ENCODE measurements at places on chromosomes 6 and 20.
A peak's percentile ranks its signal among the peaks of the same experiment; 100 is the strongest.

GRCh38 chr6:139262519-139263300 is 29.1 kb downstream of the TXLNB start:
- no peak for DNase-seq

DNA sequence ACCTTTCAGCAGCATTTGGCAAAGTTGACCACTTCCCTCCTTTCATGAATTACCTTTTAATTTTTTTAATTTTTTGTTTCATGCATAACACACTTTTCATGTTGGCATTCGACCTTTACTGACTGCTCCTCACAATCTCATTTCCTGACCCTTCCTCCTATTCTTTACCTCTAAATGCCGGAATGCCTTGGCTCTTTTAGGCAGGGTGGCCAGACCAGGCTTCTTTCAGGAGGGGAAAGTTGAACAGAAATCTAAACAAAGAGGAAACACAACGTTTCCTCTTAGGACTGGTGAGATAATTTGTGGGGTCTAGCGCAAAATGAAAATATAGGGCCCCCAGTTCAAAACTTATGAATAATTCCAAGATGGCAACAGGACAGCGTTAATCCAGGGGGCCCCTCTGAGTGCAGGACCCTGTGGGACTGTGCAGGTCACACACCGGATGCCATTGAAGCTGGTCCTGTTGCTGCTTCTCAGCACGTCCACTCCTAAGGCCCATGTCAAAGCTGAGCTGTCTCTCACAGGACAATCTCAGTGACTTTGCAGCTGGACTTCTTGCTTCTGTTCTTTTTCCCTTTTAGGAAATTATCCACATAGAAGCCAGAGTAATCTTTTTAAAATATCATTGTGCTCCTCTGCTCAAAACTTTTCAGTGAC is 313.8 kb downstream of the HDGFL1 start:
- DNase-seq: no peak

DNA sequence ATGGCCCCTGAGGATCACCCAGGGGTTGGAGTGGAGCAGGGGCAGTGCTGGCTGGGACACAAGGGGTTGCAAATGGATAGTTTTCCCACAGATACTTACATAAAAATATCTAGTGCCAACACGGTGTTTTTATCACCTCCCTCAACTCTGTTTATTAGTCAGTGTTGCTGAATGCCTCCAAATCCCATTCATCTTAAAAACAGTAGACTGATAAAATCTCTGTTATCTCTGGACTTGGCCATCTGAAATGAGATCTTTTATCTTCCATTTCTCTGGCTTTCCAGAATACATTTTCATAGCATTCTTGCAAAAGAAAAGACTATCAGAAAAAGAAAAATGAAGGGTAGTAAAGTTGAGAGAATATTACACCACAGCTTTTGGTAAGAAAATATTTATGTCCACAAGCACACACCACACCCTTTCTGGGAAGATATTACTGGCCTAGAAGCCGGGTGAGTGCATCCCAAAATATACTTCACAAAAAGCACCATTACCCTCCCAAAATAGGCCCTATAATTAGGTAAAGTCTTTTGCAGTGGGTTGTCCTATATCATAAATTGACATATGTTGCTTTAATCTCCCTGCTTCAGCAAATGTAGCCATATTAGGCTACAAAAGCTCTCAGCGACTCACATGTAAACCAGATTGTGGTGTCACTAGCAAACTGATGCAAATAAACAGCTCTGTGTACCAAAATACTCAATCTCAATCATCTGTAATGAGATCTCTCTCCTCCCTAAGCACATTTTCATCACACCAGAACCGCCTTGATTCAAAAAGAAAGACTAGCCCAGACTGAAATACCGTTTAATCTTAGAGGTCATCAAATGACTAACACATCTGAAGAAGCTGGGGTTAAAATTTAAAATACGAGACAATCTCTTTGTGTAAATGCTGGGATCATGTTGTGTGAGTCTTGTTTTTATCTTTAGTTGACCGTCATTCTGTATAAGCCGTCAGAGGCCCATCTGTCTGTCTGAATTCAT is 96.7 kb downstream of the FYN start:
- DNase-seq: no peak

DNA sequence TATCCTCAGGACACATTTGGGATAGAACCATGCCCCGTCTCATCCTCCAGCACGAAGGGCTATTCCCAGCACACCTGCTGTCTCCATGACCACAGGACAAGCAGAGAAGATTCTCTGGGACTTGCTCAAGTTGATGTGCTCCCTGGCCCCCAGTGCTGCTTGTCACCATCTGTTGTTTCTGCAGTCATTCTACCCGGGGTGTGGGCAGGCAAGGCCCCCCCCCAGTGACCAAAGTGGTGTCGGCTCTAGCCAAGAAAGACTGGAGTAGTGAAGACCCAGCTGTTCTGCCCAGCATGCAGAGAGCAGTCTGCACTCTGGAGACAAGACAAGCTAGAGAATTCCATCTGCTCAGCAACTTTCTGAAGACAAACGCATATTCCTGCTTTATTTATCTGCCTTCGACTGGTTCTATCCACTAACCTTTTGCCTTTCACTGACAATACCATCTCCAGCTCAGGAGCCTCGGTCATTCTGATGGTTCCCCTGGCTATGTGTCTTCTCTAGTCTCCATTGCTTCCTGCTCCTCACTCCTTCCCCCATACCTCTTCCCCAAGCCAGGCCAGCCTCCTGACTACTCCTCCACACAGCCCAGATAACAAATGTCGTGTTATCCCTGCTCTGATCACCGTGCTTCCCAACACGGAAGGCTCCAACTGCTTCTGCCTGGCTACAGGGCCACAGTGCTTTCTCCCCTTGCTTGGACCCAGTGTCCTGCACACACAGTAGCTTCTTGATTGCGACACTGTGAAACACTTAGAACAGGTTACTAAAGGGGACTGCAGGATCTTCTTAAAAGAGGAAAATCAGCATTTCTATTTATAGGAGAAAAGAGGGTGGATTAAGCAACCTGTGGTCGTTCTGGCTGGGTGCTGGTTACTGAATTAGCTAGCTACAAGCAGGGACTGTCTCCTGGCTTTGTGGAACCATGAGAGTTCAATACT is 86.7 kb upstream of the EMILIN3 start:
- no peak for DNase-seq

DNA sequence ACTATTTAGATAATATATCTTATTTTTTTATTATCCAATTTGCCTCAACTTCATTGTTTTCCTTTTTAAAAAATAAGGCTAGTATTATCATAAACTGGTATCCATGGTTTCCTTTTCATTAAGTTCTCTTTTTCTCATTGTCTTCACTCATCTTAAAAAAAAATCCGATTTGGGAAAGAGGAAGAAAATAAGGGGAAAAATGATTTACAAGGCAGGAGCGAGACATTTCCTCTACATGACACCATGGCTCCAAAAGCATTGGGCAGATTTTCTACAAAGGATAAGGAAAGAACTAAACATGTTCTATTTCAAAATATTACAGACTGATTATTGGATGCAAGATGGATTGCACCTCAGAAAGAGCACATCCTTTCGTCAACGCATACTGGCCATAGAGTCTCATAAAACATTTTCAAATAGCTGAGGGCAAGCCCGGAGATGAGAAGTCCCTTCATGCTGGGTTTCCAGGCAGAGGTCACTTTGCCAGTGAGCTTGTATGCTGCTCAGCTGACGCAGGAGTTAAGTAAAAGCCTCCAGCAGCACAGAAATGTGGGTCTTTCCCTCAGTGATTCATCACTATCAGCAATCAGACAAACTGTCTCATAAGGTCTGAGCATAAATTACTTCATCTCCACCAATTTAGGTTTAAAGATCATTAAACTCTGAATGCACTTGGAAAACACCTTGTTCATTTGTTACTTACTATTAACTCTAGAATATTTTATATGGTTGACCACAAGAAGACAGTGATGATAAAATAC is 129.0 kb upstream of the TNFAIP3 start:
- no peak for DNase-seq

DNA sequence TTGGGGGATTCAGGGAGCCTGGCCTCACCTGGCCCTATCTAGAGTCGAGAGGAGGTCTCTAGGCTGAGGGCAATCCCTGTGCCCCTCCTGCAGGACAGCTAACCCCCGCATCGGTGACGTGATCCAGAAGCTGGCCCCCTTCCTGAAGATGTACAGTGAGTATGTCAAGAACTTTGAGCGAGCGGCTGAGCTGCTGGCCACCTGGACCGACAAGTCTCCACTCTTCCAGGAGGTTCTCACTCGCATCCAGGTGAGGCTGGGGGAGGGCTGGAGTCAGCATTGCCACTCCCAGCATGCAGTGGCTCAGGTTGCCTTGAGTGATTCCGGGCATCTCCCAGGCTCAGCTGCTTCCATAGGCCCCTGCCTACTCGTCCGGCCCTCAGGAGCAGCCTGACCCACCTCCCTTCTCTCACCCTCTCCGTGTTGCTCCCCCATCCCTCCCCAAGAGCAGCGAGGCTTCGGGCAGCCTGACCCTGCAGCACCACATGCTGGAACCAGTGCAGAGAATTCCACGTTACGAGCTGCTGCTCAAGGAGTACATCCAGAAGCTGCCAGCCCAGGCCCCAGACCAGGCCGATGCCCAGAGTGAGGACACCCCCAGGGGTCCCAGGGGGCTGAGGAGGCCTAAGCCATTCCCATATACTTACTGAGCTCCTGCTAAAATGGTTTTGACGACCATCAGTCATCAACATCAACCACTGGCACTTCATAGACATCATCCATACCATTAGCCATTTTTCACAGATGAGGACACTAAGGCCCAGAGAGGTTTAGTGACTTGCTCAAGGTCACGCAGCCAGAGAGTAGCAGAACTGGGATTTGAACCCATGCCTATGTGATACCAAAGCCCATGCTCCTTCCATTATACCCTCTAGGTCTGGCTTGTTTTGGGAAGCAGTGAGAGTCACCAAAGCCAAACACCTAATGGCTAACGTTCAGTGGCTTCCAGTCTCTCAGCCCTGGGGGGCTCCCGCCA is 8.3 kb downstream of the FGD2 start:
- DNase-seq: no peak

- no peak for DNase-seq
These were observed 324.2 kb upstream of the MAN1A1 start for GRCh38 chr6:119673741-119674140.

DNA sequence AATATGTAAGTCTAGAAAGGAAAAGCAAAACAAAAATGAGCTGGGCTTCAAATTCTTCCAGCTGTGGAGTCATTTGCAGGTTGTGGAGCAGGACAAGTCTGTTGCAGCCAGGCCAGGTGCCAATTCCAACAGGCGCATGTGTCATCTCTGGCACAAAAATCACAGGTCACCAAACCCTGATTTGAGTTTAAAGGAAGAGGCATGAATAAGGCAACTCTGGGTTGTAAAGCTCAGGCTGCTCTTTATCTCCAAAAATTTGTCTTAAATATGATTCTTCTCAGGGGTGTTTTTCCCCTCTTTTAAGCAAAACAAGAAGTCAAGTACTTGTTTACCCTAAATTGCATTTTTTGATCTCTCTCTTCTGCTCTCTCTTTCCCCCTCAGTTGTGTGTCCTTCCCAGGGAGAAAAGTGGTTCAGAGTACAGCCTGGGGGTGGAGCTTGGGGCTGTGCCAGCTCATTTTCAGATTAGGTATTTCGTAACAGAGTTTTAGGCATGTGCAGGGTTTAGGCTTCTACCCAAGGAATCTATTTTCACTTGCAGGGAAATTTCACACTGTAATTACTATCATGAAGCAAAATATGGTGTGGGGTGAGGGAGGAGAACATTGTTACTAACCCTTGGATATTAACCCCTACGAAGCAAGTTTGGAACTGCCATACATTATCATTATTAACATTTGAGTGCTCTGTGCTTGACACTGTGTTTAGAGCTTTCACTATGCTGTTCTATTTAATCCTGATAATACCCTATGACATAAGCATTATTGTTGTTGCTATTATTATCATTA is 8.3 kb upstream of the NCOA3 start:
- DNase-seq: peak; percentile 91

- DNase-seq: no peak
These were observed 98.7 kb downstream of the ADGRG6 start for GRCh38 chr6:142400495-142400894.

DNA sequence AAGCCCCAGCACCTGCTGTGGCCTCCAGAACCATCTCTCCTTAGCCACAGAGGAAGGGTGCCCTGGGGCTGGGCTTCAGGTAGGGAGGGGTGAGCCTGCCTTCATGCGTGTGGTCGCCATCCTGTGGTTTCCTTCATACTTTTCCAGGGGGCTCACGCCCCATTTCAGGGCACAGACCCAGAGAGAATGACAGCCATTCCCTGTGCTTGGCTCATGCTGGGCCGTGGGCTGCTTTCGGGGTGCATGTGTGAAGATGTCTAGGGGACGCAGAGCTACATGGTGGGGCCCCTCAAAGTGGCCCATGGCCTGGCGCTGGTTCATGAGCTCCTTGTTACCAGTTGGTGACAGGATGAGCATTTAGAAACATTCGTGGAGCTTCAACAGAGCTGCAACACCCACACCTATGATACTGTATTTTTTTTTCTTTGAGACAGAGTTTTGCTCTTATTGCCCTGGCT is 190.3 kb upstream of the SLC24A3 start:
- no peak for DNase-seq

DNA sequence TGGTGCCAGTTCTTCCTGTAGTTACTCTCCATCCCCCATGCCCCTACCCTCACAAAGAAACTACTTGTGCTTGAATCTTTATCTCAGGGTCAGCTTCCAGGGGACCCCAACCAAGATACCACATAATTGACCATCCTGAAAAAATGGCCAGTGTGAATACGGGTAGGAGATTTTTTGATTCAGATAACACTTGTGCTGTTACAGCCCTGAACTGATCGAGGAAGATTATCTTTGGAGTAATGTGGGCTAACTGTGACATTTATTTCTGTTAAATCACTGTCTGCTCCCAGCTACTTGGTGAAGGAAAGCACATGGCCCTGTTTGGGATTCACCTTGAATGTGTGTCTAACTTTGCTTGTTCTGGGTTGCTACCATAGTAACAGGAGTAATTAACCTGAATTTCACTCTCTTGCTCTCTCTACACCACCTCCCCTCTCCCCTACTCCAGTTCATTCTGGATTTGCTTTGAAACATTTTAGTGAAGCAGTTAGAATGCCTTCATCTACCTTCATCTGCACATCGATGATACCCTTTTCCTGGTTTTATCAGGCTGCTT is 219.6 kb upstream of the CHD6 start:
- DNase-seq: no peak

DNA sequence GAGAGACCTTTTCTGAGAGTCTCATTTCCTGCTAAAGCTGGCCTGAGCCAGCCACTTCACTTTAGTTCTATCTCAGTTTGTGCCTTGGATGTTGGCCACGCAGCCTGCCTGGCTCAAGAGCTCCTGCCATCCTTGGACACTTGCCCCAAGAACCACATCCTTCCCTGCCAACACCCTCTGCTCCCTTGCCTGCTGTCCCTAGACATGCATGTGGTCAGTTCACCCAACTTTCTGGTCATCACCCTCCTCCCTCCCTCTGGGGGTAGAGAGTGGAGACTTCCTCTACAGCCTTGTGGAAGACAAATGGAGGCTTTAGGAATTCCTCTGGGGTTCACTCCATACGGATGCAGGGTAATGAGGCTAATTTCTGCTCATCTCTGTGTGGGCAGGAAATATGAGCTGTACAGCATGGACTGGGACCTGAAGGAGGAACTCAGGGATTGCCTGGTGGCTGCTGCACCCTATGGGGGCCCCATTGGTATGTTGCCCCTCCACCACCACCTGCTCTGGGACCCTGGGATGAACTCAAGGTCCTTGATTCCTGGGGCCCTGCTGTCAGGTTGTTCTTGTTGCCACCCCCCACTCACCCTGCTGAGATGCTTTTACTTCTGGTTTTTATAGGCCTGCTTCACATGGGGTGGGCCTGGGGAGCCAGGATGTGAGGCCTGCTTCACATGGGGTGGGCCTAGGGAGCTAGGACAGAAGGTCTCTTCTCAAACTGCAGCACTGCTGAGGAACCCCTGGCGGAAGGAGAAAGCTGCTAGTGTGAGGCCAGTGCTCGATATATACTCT is 13.8 kb upstream of the PTPRA start:
- DNase-seq: no peak

- no peak for DNase-seq
These were observed 36.2 kb downstream of the PXDC1 start for GRCh38 chr6:3715285-3715684.

Data from heart right ventricle (tissue), 16 donors.